Heart left ventricle (tissue), 16 donors: ENCODE measurements at places on chromosomes 11 and 22. TPM values are rescaled to one million over a fixed set of nuclear protein-coding genes. Genes with fewer than 3 reads are reported as not detected.

DNA sequence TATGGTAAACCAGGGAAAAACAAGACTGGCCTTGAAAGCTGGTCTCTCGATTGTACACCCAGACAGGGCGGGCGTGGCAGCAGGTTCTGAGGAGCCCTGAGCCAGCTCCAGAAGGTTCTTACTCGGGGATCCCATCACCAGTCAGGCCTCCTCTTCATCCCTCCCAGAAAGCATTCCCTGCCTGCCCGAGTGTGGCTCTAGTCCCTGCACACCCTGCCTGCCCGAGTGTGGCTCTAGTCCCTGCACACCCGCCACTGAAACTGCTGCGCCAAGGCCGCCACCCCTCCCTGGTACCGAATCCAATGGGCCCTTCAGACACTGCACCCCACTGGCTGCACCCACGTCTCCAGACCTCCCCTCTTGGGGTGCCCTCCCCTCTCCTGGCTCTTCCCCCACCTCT, 30.1 kb downstream of the KIAA0930 start:
- peak; percentile 18 for DNase-seq

GRCh38 chr11:57103899-57104605, 77.7 kb upstream of the LRRC55 start:
- no peak for DNase-seq

GRCh38 chr11:96185220-96185768, 157.7 kb downstream of the MAML2 start:
- no peak for DNase-seq

- no peak for DNase-seq
These were observed 136.9 kb upstream of the SYT13 start for GRCh38 chr11:45423036-45423435.

GRCh38 chr11:19368726-19369375, 128.1 kb upstream of the E2F8 start:
- no peak for DNase-seq

DNA sequence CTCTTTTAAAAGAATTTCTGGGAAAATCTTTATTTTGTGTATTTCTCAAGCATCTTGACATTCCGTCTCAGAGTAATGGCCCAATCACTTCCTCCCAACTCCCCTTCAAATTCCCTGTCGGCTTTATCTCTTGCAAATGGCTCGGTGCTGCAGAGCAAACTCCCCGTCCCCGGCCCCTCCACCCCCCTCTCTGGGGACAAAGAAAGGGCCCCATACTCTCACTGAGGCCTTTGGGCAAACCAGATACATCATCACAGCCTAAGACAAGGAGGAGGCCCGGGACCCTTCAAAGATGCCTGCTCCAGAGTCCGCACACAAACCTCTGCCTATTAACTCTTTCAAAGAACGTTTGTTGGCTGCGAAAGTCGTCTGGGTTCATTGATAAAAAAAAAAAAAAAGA, 3.9 kb upstream of the SMIM38 start:
- no peak for DNase-seq

- peak; percentile 59 for DNase-seq
These were observed 161.7 kb upstream of the CADM1 start for GRCh38 chr11:115665958-115666357.

DNA sequence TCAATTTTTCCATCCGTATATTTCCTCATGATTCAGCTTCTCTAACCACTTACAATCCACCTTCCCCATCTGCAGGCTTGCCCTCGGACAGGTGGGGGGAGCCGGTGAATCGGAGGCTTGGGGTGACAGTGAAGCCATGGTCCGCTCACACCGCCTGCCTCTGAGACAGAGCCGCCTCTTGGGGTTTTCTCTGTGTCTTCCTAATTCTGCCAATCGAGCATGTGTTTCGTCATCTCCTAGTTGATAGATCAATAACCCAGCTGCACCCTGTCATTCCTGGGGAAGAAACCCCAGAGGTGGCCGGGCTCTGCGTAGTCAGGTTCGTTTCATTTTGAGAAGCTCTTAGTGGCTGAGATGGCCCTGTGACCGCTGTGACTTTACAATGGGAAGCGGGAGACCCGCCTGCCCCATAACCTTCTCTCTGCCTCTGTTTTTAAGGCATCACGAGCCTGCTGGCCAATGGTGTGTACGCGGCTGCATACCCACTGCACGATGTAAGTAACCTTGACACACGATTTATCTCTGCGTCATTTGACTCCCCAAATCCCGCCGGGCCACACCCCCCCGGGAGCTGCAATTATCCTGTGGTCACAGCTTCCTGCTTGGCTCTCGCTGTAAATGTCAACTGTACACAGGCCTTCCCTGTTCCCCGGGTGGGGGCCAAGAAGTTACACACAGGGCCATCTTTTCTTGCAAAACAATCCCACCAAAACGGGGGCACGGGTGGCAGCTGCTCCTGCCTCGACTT, 33.3 kb downstream of the ANO1 start:
- DNase-seq, result peak; percentile 82

DNA sequence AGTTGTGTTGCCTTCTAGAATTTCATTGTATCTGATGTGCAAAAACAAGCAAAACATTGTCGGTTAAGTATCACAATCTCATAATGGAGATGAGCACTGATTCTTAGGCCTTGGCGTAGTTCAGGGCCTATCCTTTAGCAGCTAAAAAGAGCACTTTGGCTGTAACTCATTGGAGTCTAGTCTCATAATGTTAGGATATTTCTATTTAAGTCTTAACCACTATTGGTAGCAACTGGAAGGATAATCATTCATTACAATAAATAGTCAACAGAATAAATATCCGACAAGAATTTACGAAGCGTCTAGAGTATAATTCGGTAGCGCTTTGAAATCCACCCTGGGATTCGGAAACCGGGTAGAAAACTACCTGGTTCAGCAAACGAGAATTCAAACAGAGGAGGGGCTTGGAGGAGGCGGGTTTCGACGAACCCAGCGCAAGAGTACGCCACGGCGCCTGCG, 461 bp upstream of the EED start:
- DNase-seq, result peak; percentile 91

DNA sequence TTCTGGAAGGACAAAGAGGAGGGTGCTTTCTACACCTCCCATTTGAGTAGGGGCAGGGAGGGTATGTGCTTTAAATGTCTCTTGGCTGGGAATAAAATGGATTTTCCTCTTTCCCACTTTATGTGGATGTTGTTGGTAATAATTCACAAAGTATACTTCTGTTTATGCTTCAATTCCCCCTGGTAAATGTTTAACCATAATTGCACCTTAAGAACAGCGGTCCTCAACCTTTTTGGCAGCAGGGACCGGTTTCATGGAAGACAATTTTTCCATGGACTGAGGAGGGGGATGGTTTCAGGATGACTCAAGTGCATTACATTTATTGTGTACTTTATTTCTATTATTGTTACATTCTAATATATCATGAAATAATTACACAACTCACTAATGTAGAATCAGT, 4.0 kb upstream of the TP53AIP1 start:
- DNase-seq, result no peak

DNA sequence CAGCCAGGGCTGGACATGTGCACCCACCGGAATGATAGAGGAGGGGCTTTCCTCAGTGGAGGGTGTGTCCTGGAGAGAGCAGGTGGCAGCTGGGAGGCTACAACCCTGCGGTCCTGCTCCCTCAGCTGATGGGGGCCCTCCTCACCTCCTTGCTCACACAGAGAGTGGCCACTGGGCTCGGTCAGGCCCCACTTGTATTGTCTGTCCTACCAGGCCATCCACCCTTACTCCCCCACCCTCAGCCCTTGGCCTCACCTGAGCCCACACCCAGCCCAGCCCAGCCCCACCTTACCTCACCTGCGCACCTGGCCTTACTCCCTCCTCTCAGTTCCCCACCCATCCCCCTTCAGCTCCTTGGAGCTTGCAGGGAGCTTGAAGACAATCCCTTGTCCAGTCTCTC, 3.1 kb downstream of the TRPM5 start:
- DNase-seq, result peak; percentile 36

DNA sequence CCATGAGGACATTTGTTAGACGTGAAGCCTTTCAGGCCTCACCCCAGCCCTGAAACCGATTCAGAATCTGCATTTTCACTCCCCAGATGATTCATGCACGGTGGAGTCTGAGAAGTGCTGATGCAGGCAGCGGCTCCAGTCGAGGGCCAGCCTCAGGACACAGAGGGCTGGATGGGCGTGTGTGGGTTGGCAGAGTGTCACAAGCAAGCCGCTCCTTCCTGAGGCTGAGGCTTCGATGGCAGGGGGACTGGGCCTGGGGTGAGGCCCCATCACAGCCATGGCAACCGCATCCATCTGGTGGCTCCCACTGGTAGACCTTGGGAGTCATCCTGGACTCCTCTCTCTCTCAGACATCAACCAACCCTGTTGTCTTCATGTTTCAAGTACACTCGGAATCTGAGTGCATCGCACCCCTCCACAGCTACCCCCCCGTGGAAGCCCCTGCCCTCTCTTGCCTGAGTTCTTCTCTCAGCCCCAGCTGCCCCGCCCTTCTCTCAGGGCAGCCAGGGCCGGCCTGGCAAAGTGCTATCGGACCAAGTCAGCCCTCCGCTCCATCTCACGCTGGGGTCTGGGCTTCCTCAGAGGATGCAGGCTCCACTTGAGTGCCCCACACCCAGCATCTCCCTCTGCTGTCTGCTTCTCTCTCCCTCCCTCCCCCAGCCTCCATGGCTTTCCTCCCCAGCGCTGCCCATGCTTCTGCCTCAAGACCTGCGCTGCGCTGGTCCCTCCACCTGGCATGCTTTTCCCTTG, 10.6 kb downstream of the KCNC1 start:
- DNase-seq, result no peak

DNA sequence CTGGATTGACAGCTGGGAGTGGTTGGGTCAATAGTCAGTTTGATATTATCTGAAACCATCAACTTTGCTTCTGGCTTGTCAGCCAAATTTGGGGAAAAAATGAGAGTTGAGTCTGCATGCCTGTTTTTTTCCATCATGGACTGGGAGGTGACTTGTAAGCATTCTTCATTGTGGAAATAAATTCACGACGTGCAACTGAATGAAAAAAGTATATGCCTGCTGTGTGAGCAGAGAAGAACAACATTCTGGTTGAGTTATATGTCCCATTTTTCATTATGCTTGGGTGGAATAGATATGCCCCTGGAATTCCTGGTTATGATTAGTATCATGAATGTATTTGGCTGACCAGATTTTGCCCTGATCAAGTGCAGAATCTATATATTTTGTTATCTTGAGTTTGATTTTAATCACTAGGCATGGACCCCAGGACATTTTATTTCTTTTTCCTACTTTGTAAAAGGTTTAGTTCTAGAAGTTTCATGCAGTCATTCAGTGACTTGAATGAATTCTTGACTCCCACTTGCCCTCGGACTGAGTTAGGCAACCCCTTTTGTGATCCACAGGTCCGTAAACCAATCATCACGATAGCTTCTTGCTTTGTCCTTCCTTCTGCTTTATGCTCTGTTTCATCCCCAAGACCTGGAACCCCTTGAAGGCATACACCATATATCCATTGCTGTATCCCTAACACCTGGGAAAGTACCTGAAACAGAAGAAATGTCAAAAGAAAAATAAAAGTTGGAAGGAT, 205.8 kb downstream of the NAV2 start:
- DNase-seq, result no peak

- DNase-seq, result no peak
These were observed 39.7 kb downstream of the USP35 start for GRCh38 chr11:78228467-78228866.

POTEH gene
- total RNA-seq, result not detected

DSCAML1 gene
- 1.7 TPM for total RNA-seq

SUN2 gene
- 88.9 TPM for total RNA-seq

MISFA gene
- 8.6 TPM for total RNA-seq

HBB gene
- 202 TPM for total RNA-seq

SEPTIN3 gene
- 0.09 TPM for total RNA-seq
